Stimulated activated naive CD8-positive, alpha-beta T cell treated with anti-CD3 and anti-CD28 coated beads, Interleukin-15, amount 100 ng/mL, for 72 hours (primary cell): ENCODE measurements at places on chromosomes 5 and 9.
A peak's percentile ranks its signal among the peaks of the same experiment; 100 is the strongest.

DNA sequence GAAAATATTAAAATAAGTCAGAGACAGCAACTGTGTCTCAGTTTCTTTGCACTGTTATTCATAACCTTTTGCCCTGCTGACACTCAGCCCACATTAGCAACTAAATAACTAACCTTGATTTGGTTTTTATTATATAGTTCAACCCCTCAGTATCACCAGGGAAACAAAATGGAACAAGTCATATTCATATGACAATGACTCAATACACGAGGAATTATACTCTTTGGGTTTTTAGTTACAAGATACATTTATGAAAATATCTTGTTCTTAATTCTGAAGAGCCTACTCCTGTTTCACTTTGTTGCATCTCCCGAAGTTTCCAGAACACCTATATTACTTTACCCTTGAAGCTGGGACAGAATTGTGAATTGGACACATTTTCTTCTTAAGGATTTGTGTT lies 845.4 kb downstream of the EFNA5 start:
- no peak for DNase-seq

- DNase-seq: no peak
Observed at GRCh38 chr9:85617141-85617670, 124.5 kb downstream of the AGTPBP1 start.

- no peak for DNase-seq
Observed at GRCh38 chr9:125293134-125293533, 31.5 kb downstream of the GAPVD1 start.

DNA sequence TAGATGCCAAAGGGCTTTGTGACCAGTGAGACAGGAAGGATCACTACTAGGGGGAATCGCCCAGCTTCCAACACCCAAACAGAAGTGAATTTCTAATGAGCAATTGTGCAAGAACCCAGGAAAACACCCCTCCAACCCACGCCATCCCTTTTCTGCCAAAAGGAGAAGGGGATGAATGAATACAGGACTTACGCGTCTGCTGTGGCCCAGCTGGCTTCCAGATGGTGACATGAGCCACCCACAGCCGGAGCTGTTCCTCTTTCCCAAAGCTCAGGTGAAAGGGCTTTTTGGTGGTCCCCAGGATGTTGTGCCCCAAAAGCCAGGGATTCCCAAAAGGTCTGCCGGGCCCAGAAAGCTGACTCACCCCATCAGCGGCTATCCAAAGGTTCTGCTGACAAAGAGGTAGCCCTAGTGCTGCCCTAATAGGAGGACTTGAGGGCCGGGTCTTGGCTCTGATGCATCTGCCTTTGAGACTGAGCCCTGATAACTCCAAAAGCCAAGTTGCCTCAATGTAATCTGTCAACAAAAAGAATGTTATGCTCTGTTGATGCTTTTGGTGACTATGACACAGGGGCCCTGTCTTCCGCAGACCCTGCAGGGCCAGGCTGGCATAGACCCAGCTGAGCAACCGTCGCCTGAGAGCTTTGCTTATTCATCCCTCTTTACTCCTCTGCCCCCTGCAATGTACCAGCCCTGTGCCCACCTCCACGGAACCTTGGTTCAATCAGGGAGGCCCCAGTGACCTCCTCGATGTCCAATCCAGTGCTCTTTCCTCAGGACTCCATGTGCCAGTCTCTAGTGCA lies 14.5 kb downstream of the GSN start:
- no peak for DNase-seq

- no peak for DNase-seq
Observed at GRCh38 chr9:116391306-116391900, 237.8 kb downstream of the PAPPA start.

DNA sequence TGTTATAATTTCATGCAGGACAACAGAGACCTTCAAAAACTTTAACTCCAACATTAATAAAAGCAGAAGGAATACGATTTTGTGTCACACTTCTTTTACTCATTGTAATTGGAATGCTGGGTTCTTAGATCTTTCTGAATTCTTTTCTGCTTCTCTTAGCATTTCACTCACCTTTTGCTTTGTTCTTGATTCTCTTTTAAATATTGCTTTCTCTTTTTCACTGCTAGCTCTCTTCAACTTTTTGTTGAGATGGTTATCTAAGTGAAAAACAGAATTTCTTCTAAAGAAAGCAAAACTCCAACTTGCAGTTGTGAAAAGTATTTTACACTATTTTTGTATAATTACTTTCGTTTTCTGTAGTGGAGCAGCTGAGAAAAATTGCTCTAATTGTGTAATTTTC lies 212.6 kb upstream of the KIF2A start:
- DNase-seq: no peak

DNA sequence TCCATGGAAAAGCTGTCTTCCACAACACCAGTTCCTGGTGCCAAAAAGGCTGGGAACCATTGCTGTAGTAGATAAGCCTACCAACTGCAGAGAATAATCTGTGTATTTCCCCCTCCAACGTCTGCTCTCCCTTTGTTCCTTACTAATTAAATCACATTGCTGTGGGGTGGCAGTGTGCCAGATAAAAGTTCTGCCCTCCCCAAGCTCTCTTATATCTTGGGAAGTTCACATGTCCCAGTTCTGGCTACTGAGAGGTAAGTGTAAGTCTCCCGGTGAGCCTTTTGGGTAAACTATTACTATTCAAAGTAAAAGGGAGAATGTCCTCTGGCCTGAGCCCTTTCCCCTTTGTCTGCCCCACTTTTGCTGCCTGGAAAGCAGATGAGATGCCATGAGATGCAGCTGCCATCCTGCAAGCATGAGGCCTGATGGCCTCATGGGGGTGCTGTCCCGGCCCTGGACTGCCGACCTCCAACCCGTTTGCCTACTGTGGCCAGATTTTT lies 14.7 kb downstream of the ENC1 start:
- DNase-seq: no peak

DNA sequence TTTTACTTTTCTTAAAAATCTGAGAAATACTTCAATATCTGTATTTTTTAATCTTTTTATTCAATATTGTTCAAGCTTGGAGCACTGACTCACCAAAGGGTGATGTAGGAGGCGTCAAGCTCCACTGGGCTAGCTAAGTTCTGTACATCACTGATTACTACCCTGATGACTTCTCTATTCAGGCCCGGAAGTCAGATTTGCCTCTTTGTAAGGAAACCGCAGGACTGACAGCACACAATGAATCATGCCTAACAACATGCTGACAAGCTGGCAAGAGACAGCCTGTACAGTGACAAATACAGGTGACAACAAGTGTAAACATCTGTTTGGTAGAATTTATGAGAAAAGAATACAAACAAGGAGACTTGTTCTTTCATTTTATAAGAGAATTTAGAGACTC lies 627.9 kb upstream of the RORB start:
- peak; percentile 9 for DNase-seq

DNA sequence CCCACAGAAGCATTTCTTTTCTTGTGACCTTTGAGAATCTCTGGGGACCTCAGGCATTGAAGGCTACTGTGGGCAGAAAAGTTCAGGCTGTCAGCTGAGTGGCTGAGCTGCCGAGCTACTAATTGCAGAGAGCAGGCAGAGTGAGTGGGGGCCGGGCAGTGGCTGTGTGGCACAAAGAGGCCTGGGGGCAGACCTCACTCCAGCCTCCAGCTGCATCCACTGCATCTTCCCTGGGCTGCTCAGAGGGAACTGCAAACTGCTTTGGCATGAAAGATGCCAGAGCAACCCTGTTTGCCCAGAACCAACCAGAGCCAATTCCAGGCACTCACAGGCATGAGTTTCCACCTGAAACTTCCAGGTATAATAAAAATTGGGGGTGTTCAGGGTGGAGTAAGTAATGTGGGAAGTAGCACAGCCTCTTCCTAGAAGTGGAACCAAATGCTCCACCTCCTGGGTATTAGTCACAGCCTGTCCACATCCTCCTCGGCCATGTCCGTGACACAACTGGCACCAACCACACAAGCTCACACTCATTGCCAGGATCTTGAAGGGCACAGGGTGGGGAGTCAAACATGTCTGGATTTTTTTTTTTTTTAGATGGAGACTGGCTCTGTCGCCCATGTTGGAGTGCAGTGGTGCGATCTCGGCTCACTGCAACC lies 548.9 kb downstream of the BNC2 start:
- no peak for DNase-seq

DNA sequence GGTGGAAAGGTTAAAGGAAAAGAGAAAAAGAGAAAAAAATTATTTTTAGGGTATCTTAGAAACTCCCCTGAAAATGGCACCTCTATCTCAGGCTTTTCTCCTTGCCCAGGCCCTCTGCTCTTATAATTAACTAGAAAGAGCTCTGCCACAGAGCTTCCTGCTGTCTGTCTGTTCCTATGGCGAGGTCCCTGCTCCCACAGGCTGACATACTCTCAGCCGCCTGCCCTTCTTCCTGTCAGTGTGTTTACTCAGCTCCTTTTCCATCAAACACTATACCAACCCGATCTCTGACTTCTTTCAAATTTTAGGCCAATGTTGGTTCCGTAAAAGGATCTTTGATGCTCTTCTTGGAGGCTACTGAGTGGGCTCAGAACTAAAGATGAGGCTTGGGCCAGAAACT lies 482.6 kb downstream of the DMAC1 start:
- no peak for DNase-seq

DNA sequence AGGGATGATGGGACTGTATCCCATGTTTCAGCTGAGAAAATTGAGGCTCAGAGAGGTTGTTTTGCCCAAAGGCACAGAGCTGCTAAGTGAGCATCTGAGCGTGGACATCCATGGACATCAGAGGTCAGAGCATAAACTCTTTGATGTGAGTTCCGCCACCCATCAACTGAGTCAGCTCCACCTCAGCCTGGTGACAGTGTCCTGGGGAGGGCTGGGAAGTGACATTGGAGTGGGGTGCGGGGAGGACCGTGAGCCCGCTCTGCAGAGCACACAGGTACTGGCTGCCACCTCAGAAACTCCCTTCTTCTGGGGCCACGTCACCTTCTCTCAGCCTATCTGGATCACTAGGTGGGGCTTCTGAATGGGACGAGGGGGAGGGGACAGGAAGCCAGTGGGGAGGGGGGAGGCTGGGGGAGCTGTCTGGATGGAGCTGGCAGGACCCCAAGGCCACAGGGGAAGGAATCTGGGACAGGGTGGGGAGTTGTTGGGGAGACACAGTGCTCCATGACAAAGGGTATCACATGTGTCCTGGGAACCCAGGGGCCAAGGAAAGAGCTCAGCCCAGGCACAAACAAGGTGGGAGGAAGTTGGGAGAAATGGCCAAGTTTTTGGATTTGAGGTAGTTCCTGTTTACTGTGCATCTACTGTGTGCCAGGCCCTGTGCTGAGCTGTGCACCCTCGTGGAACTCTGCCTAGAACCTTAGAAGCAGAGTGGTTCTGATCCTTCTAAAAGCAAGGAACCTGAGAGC lies 2.5 kb downstream of the LAMC3 start:
- DNase-seq: no peak

DNA sequence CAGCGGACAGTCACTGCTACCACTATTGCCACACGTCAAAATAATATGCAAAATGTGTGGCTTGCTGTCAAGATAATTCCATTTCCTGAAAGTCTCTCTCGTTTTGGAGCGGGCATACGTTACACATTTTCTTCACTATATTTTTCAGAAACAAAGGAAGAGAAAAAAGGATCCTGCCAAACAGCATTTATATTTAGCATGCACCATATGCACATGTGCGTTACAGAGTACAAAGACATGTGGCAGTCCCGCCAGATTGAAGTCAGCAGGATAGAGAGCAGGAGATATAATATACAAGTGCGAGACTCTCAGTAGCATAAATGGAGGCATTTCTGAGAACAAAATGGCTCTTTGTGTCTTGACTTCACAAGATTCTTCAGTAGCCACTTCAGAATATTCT lies 221.6 kb upstream of the KIF2A start:
- no peak for DNase-seq

- no peak for DNase-seq
Observed at GRCh38 chr5:113474100-113474728, 14.0 kb downstream of the MCC start.
